CD4-positive, alpha-beta T cell treated with Interleukin-17A for 1 hour (primary cell): ENCODE measurements at places on chromosomes 7 and 10.

GRCh38 chr7:15765753-15766152 is 79.3 kb upstream of the MEOX2 start:
- no peak for DNase-seq

GRCh38 chr7:24119852-24120251 is 164.1 kb upstream of the NPY start:
- no peak for DNase-seq

GRCh38 chr7:13800694-13801448 is 188.6 kb downstream of the ETV1 start:
- peak; percentile 11 for DNase-seq

- DNase-seq, result no peak
These were observed 210.3 kb downstream of the ACTR3B start for GRCh38 chr7:152969839-152970238.

DNA sequence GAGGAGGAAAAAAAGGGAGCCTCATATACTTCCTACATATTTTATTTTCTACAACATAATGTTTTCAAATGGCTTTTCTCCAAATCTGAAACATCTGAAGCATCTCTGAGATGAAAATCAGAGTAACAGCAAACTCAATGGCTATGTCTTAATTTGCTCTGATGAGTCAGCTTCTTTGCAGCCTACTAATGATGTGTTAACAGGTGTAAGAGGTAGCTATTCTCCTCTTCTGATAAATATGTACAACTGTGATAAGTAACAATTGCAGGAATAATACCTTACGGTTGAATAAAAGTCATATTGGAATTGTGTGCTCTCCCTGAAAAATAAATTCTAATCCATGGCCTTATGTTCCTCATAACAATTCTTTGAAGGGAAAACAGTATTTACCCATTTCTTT is 45.2 kb downstream of the GNAT3 start:
- DNase-seq, result no peak

DNA sequence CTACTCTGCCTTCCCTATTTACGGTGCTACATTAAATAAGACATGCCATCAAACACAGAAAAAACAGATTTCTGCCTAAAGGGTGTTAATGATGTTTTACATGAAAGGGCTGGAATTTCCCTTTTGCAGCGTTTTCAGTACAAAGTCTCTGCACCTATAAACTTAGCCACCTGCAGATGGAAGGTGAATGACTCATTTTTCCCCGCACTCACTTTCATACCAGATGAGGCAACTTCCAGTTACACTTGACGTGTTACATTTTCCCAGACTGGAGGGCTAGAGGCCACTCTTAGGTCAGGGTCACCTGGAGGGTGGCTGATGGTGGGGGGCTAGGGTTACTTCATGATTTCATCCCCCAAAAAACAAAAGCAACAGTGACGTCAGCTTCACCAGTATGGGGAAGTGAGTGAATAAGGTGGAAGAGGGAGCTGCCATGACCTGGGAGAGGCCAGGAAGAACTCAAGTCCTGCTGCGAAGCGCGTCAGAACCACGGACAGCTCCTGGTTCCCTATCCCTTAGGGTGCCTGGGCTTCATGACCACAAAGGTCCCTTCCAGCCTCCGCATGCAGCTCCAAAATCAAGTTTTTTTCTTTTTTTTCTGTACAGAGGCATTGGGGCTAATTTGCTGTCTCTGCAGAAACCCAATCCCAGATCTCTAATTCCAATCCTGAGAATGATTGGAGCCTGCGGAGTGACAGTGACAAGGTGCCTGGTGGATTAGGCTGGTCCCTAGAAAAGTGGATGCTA is 94.0 kb downstream of the ADARB2 start:
- DNase-seq, result no peak

- DNase-seq, result no peak
These were observed 28.8 kb downstream of the PTPN12 start for GRCh38 chr7:77565917-77566316.

DNA sequence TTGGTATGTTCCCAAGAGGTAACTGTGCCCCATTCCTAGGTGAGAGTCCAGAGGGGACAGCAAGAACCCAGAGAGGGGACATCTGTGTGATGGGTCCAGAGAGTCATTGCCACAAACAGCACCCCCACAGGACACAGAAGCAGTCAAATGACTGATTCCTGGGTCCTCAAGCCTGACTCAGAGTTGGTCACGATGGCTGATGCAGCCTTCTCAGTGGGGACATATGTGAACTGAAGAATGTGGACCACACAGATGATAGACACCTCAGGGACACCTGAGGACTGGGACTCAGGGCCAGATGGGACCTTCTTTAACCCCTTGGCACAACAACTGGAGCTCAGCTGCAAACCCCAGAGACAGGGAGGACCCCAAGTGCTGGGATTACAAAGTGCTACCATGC is 96.5 kb downstream of the STRA8 start:
- no peak for DNase-seq

GRCh38 chr10:6977398-6978186 is 397.5 kb upstream of the PRKCQ start:
- no peak for DNase-seq
